ENCODE measurements at places on chromosomes 1 and 21.

GRCh38 chr1:200834383-200834782 lies 38.4 kb upstream of the GPR25 start:
- DNase-seq = no peak

- DNase-seq = no peak
Observed at GRCh38 chr1:96096613-96097321, 624.8 kb upstream of the PTBP2 start.

DNA sequence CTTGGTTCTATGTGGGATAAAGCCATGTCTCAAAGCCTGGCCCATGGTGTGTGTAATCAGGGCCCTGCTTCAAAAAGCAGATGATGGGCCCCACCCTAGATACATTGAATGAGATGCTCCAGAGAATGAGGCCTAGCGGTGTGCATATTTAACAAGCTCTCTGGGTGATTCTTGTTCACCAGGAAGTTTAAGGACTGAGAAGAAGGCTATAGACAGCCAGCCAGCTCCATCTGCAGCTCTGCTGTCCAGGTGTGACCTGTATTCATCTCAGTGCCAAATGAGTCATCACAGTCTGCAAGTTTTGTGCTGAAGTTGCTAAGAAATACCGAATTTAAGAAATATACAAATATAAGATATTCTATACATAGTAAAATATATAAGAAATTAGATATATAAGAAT lies 182.0 kb upstream of the RUNX1 start:
- no peak for DNase-seq

- no peak for DNase-seq
Observed at GRCh38 chr1:31828926-31829690, 13.3 kb upstream of the SPOCD1 start.
